ENCODE measurements at places on chromosomes 6 and 20. TPM values are rescaled to one million over a fixed set of nuclear protein-coding genes. Genes with fewer than 3 reads are reported as not detected.

The CGA gene
- polyA plus RNA-seq = not detected

The PDYN gene
- not detected for polyA plus RNA-seq

The LY6G6F gene
- not detected for polyA plus RNA-seq

The KCNK16 gene
- polyA plus RNA-seq = not detected

The PSORS1C1 gene
- polyA plus RNA-seq = 5.0 TPM

The TRIM27 gene
- 26.2 TPM for polyA plus RNA-seq

The AARS2 gene
- polyA plus RNA-seq = 4.7 TPM

The VSTM2L gene
- polyA plus RNA-seq = 14.1 TPM

The HLA-G gene
- polyA plus RNA-seq = not detected

The VWA7 gene
- 2.2 TPM for polyA plus RNA-seq

The EBF4 gene
- 3.3 TPM for polyA plus RNA-seq

- no peak for DNase-seq
Measured at GRCh38 chr6:157717340-157717748, 105.7 kb upstream of the SNX9 start.

DNA sequence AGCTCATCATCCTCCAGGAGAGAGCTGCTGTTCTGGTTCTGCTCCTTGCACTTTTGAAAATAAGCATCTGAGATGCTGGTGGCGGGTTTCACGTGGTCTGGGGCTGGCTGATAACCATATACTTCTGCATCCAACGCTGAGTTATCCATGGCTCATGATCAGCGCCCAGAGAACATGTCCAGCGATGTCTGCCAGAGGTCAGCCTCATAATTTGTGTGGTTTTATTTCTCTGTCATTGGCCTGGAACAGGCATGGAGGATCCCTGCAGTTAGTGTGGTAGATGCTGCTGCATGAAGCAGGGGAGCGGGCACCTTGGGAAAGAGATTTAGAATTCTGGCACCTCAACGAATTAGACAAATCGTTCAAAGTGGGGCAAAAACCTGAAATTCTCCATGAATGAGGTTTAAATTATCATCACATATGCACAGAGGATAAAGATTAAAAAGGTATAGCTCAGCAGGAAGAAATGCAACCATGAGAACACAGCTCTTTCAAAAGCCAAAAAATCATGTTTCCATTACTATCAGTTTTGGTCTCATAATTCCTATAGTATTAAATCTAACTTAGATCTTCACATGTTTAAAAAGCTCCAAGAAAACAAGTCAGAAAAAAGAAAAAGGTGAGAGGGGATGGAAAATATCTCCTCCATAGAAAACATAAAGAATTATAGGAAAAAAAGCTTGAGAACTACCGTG, 157.2 kb downstream of the SOD2 start:
- DNase-seq = no peak

GRCh38 chr6:43090559-43090956, 14.4 kb downstream of the PTK7 start:
- DNase-seq = no peak

DNA sequence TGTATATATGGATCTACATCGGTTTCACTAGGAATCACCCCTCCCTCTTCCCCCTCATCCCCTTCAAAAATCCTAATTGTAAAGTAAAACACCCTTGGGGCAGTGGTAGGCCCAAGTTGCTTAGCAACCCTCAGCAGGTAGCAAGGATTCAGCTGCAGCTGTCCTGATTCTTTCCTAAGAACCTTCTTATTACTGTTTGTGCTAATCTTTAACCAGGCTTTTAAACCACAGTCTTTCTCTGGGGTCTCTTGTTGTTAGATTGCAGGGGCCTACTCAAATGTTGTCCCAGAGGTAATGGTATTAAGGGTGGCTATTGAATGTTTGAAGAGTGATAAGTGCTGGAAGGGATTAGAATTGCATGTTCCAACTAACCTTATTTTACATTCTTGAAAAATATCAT, 46.4 kb downstream of the PRL start:
- no peak for DNase-seq

GRCh38 chr6:44265007-44265721, at the start of gene NFKBIE:
Gene NFKBIE (minus strand): TSS chr6:44265551. CDS start chr6:44265346, 205 bp downstream.
- peak; percentile 95 for DNase-seq

- DNase-seq = no peak
Measured at GRCh38 chr6:39811835-39812345, 19.7 kb downstream of the DAAM2 start.

DNA sequence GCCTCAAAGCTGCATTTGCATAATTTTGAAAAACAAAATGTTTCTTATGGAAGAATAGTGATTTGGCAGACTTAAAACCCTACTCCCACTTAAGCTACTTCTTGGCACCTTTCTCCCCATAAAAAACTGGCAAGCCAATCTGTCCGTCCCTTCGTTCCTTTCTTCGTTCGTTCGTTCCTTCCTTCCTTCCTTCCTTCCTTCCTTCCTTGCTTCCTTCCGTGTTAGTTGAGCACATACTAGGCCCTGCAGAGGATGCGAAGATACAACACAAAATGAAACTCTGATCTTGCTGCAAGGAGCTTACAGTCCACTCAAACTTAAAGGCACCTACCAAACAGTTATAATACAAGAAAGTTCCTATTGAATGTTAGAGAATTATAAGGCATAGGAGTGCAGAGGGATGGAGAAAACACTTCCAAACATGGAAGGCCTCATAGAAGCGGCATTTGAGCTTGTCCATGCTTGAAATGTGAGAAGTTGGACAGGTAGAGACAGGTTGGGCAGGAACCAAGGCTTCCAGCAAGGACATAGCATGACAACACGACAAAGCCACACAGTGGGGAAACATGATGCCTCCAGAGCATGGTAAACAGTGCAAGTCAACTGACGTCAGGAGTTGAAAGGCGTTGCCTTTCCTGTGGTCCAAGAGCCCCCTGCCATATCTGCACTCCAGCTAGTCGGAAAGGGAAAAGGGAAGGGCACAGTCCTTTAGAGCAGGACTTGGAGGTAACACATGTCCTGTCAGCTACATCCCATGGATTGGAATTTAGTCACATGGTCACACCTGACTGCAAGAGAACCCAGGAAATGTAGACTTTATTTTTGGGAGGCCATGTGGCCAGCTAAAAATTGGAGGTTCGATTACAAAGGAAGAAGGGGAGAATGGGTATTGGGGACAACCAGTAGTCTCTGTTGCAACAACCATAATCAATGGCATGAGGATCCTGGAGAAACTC, 7.0 kb downstream of the PNPLA1 start:
- no peak for DNase-seq

DNA sequence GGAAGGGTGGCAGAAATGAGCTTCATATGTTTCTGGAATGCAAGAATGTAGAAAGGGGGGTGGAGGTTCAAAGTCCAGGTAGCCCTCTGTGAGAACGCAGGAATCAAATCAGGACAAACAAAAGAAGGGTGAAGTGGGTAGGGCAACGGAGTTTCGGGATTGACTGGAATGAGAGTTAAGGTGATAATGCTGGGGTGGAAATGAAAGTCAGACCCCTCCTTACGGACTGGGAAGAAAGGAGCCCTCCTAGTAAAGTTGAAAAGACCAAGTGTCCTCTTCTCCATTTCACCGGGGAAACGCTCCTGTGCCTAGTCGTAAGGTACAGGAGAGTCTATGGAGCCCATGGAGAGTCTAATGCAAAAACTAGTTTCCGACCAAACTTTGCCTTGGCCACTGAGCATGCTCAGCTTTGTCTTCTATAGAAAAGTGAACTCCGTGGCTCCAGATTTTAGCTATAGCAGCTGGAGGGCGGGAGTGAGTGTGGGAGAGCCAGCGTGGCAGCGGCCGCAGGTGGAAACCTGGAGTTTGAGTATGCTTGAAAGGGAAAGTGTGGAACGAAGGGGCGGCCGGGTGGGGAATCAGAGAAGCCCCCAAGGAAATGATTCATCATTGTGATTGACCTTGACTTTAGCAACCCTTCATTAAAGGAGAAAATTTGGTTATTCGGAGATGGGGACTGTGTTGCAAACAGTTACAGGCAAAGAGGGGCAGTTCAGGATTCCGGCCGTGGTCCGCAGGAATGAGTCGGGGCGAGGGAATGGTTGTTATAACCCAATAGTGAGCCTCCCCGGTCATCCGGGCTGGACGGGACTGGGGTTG, 1.3 kb upstream of the LRRC1 start:
- DNase-seq = peak; percentile 17

DNA sequence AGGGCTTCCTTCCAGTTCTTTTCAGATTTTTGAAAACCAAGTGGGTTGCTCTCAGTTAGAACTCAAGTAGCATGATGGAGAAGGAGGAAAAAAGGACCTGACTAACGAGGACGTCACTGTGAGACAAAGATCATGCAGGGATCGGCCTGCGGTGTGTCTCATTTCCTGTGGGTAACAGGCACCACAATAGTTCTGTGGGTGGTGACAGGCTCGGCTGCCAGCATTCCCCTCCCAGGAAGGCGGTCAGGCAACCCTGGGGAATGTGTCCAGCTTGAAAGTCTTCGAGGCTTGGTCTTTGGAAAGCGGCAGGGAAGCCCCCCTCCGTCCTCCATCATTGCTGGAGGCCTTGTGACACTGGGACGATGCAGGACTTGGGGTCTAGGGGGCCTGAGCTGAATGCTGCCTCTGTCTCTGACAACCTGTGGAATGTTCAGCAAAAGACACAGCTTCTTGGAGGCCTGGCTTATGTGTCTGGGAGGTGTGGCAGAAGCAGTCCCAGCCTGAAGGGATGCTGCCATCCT, 121.0 kb downstream of the BCAS1 start:
- peak; percentile 38 for DNase-seq

DNA sequence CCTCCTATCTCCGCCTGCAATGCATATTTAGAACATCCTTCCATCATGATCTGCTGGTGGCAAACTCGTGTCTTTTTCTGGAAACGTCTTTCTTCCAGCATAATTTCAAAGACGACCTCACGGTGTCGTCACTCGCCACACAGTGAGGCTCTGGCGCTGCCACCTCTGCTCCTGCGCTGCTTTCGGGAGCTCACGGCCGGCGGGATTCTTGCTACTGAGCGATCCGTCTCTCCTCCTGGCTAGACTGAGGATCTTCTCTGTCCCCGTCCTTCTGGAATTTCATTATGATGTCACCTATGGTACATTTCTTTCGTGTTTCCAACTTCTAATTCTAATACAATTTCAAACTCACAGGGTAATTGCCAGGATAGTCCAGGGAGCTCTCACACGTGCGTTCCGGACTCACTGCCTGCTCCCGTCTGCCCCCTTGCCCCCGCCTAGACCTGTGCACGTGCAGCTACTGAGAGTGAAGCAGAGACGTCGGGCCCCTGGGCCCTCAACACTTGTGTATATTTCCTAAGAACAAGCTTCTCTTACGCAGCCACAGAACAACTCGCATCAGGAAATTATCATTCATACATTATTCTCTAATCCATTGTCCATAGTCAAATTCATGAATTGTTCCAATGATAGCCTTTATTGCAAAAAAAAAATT, 25.5 kb upstream of the HELZ2 start:
- DNase-seq = no peak

DNA sequence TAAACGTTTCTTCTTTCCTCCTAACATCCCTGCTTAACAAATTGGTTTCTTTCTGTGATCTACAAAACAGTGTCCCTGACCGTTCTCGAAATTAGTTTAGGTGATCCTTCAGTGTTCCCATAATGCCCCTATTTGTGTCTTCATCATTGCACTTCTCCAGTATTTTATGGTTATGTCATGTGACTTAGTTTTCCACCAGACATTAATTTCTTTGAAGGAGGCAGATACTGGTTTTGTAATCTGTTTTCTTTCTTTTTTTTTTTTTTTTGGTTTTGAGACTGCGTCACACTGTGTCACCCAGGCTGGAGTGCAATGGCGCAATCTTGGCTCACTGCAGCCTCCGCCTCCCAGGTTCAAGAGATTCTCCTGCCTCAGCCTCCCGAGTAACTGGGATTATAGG, 49.2 kb downstream of the FAM217A start:
- DNase-seq = no peak

DNA sequence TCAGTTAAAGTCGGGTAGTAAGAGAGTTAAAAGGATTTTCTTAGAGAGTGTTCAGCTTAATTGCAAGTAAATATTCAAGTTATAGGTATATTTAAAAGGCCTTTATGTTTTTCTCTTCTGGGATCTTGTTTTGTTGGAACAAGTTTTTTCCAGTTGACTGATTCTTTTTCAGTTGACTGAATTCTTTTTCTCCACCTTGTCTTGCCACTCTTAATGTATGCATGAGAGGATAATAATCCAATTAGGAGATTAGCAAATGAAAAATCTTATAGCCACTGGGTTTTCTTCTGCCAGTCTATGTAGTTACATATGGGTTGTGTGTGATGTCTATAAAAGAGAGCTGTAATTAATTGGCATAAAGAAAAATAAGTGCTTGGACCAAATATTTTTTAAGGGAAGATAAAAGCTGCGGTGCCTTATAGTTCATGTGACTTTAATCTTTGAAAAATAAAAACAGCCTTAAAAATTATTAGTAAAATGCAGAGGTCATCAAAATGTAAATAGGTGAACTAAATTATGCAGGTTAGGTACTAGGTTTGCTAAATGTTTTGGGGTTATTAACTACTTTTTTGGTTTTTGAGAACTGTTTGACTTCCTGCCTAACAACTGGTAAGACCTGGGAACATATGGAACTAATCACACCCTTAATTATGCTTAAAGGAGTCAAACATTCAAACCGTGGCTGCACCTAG, 367.2 kb downstream of the HTR1B start:
- DNase-seq = no peak

GRCh38 chr20:10708351-10709185, 34.8 kb upstream of the JAG1 start:
- DNase-seq = no peak

- no peak for DNase-seq
Measured at GRCh38 chr6:159691133-159691962, 1.7 kb downstream of the SOD2 start.

- DNase-seq = no peak
Measured at GRCh38 chr6:47161176-47161687, 119.1 kb upstream of the ADGRF1 start.

DNA sequence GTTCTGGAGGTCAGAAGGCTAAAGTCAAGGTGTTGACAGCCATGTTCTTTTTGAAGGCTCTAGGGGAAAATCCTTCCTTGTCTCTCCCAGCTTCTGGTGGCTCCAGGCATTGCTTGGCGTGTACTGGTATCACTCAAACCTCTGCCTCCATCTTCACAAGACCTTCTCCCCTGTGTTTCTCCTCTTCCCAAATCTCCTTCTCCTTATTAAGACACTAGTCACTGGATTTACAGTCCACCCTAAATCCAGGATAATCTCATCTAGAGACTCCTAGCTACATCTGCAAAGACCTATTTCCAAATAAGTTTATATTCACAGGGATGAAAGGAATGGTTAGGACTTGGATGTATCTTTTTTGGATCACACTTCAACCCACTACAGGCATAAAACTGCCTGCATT, 26.0 kb upstream of the CTAGE9 start:
- DNase-seq = no peak

DNA sequence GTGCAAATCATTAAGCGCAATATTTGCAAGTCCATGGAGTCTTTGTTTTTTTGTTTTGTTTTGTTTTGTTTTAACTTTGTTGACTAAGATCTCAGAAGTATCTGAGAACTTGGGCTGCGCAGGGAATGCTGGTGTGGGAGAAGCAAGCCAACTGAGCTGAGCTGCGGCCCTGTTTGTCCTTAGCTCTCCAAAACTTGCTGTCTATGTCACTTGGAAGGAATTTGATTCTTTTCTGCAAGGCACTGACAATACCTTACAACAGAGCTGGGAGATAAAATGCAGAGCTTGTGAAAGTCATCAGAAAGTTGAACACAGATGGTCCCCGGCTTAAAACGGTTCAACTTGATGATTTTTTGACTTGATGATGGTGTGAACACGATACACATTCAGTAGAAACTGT, 5.4 kb downstream of the SLC22A23 start:
- no peak for DNase-seq
